ENCODE measurements at places on chromosomes 6 and 20.

DNA sequence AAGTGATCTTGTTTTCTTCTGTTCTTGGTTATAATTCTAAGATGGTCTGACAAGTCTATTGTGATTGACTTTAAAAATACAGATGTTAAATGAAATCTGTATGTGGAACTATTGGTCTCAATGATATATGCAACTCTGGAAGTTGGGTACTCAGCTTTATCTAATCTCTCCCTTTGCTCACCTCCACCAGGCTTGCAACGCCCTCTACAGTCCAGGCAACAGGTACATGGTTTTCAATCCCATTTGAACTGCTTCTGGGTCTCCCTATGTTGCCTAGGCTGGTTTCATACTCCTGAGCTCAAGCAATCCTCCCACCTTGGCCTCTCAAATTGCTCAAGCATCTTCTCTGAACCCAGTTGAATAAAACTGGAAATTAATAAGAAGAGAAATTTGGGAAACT is 25.6 kb upstream of the HLA-DQB1 start:
- peak; percentile 80 for DNase-seq

DNA sequence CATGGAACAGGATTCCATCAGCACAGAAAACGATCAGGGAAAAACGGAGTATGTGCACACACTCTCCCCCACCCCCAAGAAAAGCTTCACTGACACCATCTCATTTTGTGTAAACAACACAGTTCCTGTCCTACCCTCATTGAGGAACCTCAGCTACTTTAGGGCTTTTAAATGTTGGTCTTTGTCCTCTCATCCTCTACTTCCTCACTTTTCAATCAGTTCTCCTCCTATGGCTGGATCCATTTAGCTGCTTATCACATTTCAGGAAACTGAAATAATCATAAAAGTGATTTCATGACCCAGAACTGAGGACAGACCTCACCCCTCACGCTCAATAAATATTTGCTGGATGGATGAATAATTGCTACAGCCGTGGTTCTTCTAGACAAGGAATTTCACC is 33.1 kb upstream of the PNRC1 start:
- no peak for DNase-seq

- peak; percentile 43 for DNase-seq
Measured at GRCh38 chr6:150142670-150143515, at the start of gene PPP1R14C. PPP1R14C (plus strand) TSS chr6:150143044; CDS start chr6:150143193, 149 bp downstream.

- DNase-seq, result no peak
Measured at GRCh38 chr6:7914311-7914710, 3.7 kb upstream of the TXNDC5 start.

DNA sequence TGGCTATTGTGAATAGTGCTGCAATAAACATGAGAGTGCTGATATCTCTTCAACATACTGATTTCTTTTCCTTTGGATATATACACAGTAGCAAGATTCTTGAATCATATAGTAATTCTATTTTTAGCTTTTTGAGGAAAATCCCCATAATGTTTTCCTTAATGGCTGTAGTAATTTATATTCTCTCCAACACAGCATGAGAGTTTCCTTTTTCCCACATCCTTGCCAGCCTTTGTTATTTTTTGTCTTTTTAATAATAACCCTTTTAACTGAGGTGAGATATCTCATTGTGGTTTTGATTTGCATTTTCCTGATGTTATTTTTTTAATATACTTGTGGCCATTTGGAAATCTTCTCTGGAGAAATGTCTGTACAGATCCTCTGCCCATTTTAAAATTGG is 132.6 kb downstream of the PRL start:
- DNase-seq, result no peak

- DNase-seq, result peak; percentile 12
Measured at GRCh38 chr6:122726649-122727048, 52.9 kb upstream of the FABP7 start.

DNA sequence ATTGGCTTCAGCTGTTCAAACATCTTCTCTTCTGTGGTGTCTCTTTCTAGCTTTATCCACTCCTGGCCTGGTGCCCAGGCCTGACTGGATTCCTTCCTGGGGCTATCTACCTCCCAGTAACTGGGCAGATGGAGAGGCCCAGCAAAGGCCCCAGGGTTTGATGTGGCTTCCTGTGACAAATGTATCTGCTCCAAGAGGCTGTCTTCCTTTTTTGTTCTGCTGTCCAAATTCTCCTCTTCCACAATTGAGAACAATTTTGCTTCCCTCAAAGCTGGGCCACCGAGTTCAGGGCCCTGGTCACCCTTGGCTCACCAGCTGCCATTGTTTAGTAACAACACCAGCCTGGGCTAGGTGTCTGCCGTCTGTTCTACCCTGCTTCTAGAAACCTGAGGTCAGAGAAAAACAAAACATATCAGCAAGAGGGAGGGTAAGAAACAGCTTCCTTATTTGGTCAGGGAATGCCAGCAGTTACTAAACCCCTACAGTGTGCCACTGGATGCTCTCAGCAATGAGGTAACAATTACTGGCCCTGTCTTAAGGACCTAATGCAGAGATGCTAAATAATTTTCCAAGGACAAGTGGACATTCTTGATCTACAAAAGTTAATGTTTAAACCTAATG is 3.9 kb downstream of the ZFP57 start:
- DNase-seq, result no peak

- DNase-seq, result no peak
Measured at GRCh38 chr20:64245746-64246595, 9.6 kb upstream of the PCMTD2 start.

GRCh38 chr20:63382551-63383300 is 21.6 kb upstream of the CHRNA4 start:
- no peak for DNase-seq

DNA sequence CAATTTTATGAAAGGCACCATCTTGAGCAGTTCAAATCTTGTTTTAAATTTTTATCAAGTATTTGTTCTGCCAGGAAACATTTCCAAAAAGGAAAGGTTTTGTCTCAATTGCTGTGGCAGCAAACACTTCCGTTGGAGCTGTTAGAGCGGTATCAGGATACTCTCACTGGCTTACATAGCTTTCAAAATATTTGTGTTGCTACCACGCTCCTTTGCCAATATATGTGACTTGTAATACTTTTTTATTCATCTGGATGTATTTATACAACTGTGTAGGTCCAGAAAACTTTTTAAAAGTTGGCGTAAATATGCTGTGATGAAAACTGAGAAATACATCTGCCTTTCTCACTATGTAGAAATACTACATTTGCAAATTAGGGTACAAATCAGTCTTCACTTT is 37.8 kb upstream of the NHSL1 start:
- DNase-seq, result no peak

DNA sequence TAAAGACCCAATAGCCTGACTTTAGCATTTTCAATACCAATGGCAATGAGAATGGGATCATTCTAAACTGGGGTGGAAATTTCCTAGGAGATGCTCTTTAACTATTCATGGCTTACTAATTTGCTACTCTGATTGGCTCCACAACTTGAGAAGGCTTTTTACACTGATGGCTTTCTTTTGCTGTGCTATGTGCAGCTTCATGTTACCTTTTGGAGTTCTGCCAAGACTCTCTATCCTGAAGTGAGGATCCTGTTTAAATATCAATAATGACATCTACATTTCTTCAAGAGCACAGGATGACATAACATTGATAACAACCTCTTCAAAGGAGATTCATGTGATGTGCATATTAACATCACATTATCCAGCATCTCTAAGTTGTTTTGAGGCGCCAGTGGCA is 43.4 kb upstream of the SIRPG start:
- DNase-seq, result no peak

- no peak for DNase-seq
Measured at GRCh38 chr20:1566701-1567100, 9.2 kb upstream of the SIRPD start.

DNA sequence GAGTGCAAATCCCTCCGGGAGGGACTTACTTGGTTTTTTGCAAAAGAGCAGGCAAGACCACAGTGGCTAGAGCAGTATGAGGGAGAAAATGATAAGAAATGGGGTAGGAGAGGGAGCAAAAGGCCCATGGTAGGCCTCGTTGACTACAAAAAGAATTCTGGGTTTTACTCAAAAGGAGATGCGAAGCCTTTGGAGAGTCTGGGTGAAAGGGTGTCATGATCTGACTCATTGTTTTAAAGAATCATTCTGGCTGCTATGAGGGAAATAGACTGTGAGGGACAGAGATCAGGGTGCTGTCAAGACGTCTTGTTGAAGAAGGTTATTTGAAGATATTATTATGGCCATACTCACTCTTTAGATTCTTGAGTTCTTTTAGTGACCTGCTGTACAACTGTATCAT is 13.0 kb downstream of the TBC1D32 start:
- peak; percentile 64 for DNase-seq

- peak; percentile 52 for DNase-seq
Measured at GRCh38 chr20:54078296-54078984, 8.0 kb upstream of the BCAS1 start.

DNA sequence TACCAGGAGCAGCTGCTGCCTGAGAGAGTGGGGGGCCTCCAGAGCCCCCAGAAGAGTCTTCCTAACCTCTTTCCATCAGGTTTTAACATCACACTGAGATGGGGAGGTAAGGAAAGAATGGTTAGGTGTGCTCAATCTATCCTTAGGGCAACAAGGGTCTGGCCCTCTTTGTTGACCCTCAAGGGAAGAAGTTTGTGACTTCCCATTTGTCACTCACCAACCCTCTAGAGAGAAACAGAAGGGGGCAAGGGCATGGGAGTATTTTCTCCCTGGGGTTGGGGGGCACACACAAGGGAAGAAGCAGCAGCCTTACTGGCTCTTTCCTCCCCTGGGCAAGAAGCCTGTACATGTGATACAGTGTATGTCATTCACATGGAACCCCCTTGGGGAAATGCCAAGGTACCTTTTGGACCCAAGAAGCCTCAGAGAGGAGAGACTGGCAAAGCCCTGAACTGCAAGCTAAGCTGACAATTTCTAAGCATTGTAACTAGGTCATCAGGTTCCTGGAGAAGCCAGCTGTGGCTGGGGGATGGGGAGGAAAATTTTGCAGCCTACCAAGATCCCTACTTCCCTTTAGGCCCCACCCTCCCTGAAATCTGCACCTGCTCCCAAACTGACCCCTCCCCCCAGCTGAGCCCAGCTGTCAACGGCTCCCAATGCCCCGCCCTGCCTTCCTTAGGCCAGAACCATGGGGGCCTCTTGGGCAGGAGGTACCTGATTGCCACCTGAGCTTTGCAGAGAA is 14.5 kb downstream of the BCL2L1 start:
- no peak for DNase-seq

DNA sequence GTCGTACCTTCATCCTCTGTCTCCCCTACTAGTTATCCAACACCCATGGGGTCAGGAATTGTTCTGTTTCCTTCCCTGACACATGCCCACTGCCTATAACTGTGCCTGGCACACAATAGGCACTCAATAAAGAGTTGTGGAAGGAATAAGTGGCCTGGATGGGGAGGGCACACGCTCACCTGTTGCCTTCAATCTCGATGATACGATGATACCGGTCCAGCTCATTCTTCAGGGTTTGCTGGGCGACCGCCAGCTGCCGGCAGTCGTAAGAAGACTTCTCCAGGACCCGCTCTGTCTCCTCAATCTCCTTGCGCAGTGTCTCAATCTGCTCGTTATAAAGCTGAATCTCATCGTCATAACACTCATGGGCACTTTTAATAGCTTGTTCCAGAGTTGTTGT is 32.5 kb downstream of the BFSP1 start:
- no peak for DNase-seq

GRCh38 chr6:47400581-47400980 is 77.0 kb upstream of the CD2AP start:
- no peak for DNase-seq

- DNase-seq, result no peak
Measured at GRCh38 chr6:56961151-56961550, 6.2 kb downstream of the BEND6 start.

GRCh38 chr20:64112691-64113443 is 5.5 kb upstream of the NPBWR2 start:
- no peak for DNase-seq

DNA sequence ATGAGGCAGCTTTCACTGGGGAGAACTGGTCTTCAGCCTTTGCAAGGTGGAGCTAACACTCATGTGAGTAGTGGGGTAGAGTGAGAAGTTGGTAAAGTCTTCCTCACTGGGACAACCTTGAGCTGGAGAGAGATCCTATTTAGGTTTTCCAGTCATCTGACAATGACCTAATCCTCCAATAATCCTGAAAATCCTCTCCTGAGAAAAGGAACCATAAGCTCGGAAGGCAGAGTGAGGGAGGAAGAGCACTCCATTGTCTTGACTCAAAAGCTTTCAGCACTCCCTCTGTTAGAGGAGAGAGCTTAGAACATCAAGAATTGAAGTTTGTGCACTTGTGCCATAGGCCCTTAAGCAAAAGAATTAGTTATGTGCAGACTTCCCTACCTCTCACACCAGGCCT is 77.8 kb downstream of the TRAM2 start:
- no peak for DNase-seq

DNA sequence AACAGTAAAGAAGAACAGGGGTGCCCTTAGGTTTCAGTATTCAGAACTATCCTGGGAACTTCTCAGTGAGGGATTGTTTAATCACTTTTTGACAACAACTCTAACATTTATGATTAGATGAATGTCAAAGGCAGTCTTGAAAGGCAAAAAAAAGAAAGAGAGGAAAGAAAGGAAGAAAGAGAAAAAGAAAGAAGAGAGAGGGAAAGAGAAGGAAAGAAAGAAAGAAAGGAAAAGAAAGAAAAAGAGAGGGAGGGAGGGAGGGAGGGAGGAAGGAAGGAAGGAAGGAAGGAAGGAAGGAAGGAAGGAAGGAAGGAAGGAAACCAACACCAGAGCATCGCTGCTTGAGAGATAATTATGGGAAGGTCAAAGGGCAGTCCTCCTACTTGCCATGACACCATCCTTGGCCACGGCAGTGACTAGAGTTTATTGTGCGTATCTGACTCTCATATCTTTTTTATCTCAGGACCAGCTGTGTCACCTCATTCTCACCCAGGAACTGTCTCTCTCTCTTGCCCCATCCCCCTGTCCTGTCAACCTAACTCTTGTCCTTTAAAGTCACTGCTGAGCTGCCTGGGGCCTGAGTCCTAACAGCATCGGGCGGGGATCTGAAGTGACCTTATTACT is 96.8 kb upstream of the ATXN1 start:
- DNase-seq, result no peak

GRCh38 chr20:572727-573126 is 29.1 kb upstream of the CSNK2A1 start:
- DNase-seq, result no peak

DNA sequence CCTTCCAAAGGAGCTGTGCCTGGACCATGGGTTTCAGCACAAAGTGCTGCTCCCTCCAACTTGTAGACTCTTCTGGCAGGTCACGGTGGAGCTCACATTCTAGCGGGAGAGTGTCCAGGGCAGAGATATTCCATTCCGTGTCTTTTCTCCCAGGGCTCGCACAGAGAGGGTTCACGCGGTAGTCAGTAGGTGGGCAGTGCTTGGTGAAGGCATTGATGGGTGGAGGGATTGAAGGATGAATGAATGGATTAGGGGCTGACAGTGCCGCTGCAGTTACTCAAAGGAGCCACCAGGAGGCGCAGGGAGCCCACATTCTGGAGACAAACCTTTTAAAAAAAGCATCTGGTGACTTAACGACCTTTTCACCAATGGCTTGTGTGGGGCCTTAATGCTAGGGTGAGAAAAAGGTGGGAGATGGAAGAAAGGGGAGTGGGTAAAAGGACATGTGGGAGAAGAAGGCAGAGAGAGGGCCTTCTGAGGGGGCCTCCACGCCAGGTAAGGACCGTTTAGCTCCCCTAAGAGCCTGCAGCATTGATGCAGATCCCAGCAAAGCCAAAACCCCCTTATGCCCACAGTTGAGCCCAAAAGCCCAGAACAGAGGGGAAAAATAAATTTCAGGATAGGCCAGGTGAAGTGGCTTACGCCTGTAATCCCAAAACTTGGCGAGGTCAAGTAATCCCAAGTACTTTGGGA is 17.5 kb upstream of the FAM110A start:
- DNase-seq, result peak; percentile 70

GRCh38 chr6:106417572-106418147 is 57.1 kb downstream of the CRYBG1 start:
- no peak for DNase-seq

GRCh38 chr20:15346657-15347280 is 1009.4 kb upstream of the FLRT3 start:
- DNase-seq, result no peak

Data from activated CD4-positive, alpha-beta T cell treated with anti-CD3 and anti-CD28 coated beads, Interleukin-2, Interleukin-6, amounts not matched to agents 100 ng/mL and 50 ng/mL, durations not matched to agents 16 hours and 8 hours (primary cell).